ENCODE measurements at places on chromosomes 6 and 20.

DNA sequence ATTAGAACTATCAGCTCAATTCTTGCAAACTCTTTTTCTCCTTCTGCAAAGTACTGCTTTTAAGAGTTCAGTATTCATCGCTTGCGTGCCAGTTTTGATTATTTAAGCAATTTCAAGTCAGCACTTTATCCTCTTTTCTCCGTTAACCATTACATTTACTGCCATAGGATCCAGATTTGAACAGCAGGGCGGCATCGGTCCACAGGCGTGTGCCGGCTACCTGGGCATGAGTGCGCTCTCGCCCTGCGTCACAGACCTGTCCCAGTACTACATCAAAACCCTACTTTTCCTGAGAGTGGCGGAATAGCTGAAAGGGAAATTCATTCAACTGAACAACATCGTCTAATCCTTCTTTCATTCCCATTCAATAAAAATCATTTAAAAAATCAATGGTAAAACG is 53.4 kb downstream of the MYLK4 start:
- no peak for DNase-seq

GRCh38 chr20:16003310-16003709 is 569.9 kb downstream of the KIF16B start:
- DNase-seq, result no peak

DNA sequence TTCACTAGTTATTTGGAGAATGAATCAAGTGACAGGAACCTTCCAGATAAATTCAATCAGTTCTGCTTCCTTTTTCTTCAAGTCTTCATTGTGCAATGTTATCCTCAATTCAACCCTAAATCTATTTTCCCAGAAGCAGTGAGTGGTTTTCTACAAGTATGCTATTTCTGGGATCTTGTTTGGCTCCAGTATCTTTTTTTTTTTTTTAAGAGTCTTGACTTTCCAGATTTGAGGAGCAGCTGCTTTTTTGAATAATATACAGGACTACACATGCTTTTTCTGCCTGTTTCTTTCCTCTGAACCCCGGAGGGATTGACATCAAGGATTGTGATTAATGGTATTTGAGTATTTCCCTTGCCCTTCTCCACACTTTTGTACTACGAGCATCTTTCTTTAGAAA is 339.2 kb upstream of the JAG1 start:
- peak; percentile 50 for DNase-seq

GRCh38 chr20:10673842-10674683 is at the start of gene JAG1:
Gene JAG1 (minus strand): TSS chr20:10673999. CDS start chr20:10673530, 469 bp downstream.
- peak; percentile 98 for DNase-seq

DNA sequence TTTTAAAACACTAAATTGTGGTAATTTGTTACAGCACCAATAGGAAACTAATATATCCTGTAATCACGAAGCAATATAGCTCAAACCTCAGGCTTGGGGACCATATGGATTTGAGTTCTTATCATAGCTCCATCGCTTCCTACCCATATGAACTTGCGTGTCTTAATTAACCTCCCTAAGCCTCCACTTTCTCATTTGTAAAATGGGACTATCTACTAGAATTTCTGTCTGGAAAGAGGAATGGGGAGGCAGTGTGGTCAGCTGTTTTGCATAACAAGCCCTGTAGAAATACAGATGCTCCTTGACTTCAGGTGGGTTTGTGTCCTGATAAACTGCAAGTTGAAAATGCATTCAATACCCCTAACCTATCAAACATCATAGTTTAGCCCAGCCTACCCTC is 17.1 kb downstream of the HLA-DOB start:
- DNase-seq, result no peak

GRCh38 chr6:46734867-46735719 is at the start of gene PLA2G7:
Gene PLA2G7 (minus strand): TSS chr6:46735375. CDS start chr6:46722891, 12,484 bp downstream.
- DNase-seq, result peak; percentile 58

GRCh38 chr6:87869064-87869905 is 167.3 kb upstream of the AKIRIN2 start:
- DNase-seq, result no peak

DNA sequence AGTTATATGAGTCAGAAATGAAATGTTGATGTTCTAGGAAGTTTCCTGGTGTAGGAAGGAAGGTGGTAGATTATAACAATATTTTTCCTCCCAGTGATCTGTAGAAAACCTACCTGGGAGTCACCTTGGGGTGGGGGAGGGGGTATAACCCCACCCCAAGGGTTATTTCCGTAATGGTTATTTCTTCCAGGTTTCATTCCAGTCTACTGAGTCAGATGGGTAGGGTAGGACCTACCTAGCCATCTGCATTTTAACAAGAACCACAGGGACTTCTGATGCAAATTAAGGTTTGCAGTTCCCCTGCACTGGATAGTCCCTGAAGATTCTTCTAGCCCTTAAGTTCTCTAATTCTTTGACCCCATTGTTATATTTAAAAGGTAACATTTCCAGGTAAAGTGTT is 88.9 kb downstream of the ARMC2 start:
- no peak for DNase-seq

DNA sequence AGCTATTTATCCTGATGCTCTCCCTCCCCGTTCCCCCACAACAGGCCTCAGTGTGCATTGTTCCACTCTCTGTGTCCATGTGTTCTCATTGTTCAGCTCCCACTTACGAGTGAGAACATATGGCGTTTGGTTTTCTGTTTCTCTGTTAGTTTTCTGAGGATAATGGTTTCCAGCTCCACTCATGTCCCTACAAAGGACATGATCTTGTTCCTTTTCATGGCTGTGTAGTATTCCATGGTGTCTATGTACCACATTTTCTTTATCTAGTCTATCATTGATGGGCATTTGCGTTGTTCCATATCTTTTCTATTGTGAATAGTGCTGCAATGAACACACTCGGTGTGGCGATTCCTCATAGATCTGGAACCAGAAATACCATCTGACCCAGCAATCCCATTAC is 225.9 kb upstream of the CDH4 start:
- DNase-seq, result no peak

DNA sequence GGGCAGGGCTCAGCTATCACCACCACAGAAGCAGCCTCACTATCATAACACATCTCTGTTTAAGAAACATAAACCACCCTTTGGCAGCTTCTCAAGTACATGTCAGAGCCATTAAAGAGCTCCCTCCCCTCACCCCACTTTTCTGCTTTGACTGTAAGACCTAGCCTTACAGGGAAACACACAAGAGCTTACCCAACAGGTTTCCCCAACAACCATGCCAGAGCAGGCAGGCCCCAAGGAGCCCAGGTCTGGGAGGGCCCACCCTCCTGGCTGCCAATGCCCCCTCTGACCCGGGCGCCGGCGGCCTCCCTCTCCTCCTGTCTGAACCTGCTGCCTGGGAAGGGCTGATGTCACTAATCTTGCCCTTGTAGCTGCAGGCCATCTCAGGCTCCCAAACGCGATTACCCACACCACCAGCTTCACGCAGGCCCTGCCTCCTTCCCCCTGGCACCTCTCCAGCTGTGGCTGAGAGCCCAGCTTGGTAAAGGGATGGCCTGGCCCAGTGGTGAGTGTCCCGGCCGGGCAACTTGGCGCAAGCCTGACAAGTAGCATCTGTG is 402.0 kb downstream of the MAFB start:
- peak; percentile 51 for DNase-seq

DNA sequence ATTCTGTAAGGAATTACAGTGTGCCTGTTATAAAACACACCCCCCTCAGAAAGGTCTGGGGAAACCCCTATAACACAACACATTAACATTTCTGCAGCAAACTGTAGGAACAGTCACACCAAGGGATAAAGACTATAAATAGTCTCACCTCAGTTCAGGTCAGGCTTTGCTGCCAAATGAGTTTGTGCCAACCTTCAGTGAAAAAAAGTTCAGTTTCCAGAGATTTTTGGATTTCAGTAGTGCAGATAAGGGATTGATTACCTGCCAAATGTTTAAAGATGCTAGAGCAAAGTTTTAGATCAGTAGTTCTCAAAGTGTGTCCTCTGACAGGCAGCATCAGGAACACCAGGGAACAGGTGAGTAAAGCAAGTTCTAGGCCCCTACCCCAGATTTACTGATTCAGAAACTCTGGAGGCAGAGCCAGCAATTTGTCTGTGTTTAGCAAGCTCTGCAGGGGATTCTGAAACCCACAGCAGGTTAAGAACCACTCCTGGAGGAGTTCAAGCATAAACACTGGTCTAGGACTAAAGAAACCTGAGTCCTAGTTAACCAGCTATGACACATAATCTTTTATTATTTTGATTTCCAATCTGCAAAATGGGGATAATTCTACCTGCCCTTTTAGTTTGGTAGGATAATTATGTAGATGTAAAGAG is 111.0 kb downstream of the RCAN2 start:
- DNase-seq, result no peak

DNA sequence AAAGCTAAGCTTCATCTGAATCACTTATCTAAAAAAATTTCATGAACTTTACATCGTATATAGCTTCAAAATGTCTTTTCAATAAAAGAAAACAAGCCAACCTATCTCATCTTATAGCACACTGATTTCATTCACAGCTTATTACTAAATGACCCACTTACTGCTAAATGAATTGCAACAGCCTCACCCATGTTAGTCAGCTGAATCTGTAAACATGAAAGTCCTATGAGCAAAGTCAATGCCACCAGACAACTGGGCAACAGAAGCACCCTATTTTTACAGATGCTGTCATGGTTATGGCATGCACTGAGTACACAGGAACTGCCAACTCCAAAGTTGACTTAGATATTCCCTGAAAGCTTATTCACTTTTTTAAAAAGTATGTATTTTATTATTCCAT is 41.2 kb upstream of the DST start:
- DNase-seq, result peak; percentile 43

DNA sequence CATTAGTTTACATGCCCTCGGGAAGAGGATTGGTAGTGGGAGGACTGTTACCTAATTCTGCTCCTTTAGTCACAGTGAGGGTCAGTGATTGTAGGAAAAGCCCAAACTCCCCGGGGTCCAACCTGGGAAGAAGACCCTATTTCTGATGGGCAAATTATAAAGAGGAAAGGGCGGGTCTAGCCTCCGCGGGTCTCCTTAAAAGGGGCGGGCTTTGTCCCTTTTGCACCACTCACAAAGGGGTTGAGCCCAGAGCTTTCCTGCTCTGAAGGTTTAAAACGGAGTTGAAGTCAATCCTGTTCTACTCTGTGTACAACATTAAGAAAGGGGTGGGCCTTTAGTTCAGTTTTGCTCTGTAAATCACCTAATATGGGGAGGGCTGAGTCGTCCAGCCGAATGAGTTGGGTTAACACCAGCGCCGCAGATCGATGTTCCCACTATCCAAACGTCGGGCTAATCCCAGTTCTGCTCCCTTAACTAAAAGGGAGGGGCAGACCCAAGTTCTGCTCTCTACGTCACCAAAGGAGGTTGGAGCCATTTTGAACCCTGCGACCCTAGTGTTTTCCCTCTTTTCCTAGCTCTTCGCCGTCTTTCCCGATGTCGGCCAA is 920 bp upstream of the RNF5 start:
- no peak for DNase-seq

DNA sequence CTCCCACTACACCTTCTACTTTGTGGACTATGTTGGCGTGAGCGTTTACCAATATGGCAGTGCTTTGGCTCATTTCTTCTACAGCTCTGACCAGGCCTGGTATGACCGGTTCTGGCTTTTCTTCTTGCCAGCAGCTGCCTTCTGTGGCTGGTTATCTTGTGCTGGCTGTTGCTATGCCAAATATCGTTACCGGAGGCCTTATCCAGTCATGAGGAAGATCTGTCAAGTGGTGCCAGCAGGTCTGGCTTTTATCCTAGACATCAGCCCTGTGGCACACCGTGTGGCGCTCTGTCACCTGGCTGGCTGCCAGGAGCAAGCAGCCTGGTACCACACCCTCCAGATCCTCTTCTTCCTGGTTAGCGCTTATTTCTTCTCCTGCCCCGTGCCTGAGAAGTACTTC is 16.5 kb upstream of the EFHC1 start:
- DNase-seq, result no peak

GRCh38 chr20:641516-641875 is 11.5 kb downstream of the SRXN1 start:
- peak; percentile 52 for DNase-seq

DNA sequence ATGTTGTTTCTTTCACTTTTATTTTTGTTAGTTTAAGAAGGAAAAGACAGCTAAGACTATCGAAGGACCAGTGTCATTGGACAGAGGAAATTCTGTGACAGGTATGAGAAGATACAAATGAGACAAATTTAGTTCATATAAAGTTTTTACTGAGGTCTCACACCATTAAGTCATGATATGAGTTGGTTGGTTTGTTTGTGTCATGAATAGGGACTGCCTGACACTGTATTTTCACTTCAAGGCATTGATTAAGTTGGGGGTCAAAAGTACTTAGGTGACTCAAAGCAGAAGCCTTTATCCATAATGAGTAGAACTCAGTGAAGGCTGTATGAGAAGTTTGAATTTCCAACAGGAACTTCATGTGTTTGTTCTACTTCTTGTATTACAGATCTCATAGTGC is 21.3 kb upstream of the HIVEP2 start:
- no peak for DNase-seq

DNA sequence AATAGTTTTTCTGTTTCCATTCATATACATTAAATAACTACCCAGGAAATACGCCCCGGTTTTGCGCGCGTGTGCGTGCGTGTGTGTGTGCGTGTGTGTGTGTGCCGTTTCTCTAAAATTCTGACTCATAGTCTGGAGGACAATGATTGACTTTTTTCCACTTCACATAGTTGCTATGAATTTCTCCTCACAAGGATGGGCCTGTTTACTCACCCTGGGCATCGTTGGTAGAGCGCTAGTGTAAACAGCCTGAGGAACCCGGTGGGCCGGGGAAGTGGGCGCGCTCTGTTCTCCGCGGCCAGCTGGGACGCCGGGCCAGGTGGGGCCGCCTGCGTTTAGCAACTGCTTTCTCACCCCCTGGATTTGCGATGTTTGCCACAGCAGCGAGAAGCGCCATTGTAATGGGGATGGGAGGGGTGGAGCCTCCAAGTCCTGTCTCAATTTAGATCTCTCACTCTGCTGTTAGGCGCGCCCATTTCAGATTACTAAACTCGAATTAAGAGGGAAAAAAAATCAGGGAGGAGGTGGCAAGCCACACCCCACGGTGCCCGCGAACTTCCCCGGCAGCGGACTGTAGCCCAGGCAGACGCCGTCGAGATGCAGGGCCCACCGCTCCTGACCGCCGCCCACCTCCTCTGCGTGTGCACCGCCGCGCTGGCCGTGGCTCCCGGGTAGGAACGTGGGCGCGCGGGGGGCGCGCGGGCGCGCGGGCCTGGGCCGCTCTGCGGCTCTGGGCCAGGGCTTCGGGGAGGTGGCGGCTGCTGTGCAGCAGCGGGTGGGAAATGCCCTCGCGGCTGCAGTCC is at the start of gene CD109:
Gene CD109 (plus strand): TSS at position 585 of the 803 bp plus-strand sequence. CDS start 13 bp downstream, at position 598.
- peak; percentile 79 for DNase-seq
